ENCODE measurements at places on chromosomes 6 and 20. TPM values are rescaled to one million over a fixed set of nuclear protein-coding genes. Genes with fewer than 3 reads are reported as not detected.

ELOVL5 gene
- total RNA-seq, result 98.5 TPM

RPN2 gene
- total RNA-seq, result 222 TPM

TPMT gene
- total RNA-seq, result 9.8 TPM

DEFB132 gene
- not detected for total RNA-seq
